EH (cell line): ENCODE measurements at places on chromosomes 5 and 9.

- no peak for DNase-seq
Observed at GRCh38 chr9:99814359-99814758, 7.3 kb upstream of the NR4A3 start.

GRCh38 chr5:163410505-163410904 lies 26.9 kb upstream of the CCNG1 start:
- DNase-seq = no peak

DNA sequence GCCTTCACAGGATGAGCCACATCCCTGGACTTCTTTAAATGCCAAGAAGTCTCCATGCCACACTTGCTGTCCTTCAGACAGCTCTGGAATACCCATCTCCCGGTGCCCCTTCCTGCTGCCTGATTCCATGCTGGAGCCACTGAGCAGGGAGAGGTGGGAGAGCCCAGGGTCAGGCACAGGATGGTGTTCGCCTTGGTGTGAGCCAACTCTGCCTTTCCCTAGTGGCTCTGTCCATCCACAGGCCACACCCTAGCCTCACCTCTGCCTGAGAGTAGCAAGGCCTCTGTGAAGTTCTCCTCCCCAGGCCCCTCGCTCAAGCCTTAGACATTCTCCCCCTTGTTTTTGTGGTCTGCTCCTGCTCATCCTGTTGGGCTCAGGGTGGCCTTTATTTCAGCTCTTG lies 54.2 kb upstream of the ANGPTL2 start:
- no peak for DNase-seq

- DNase-seq = no peak
Observed at GRCh38 chr5:28542987-28543386, 1504.6 kb upstream of the CDH9 start.

GRCh38 chr9:131500939-131501541 lies 1.7 kb upstream of the POMT1 start:
- peak; percentile 62 for DNase-seq
